ENCODE measurements at places on chromosomes 4 and X.

DNA sequence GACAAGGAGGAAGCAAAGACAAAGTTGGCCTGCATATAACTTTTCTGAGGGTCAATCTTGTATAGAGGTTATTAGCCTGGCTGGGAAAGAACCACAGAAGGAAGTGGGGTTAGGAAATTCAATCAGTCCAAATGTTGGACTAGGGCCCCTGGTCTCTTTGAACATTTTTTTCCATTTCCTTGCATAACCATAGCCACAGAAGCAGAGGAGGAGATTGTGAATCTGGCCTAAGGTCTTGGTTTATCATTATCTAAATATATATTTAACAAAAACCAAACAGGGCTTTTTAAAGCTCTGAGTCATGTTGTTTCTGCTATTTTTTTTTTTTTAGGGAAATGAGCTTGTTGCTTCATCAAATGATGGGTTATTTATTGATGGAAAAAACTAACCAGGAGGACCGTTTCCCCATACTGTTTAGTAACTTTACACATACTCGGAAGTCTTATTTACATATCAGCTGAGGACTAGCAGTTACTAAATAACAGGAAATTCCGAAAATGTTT, 97.7 kb upstream of the ACSL4 start:
- DNase-seq = no peak

- DNase-seq = no peak
These were observed 131.2 kb downstream of the SCFD2 start for GRCh38 chr4:53234669-53235068.

GRCh38 chr4:176013476-176014247, 52.0 kb upstream of the WDR17 start:
- no peak for DNase-seq

DNA sequence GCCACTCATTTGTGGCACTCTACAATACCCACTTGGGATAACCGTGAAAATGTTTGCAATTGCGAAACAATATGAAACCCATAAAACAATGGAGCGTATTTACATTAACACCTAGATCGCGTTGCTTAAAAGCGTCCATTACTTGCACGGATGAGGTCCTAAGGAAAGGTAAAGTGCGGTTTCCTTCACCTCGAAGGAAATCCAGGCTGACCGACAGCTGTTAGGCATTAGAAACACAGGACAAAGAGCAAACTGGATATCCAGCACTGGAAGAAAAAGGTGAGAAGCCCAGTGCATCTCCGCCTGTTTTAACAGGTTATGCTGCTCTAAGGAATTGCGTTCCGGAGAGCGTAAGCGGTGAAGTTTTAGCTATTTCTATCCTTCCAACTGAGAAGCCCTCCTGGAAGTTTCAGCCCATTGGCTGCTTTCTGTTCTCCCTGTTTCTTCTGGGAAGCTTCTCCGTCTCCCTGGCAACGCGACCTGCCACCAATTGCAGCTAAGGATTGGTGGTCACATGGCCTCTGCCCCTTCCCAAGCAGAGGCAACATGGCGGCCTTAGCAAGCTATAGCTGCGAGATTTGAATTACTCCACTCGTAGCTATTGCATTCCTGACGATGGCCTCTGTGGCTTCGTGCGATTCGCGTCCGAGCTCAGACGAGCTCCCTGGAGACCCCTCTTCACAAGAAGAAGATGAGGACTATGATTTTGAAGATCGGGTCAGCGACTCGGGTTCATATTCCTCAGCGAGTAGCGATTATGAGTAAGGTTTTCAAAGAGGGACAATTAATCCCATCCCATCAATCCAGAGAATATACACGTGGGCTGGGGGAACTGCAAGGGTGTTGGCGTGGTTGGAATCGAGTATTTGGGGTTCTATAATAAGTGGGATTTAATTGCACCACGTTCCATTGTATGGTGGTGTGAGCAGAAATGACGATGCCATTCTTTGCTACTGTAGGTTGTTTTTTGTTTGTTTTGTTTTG, at the start of gene INTU:
Gene INTU (plus strand): TSS at position 538 of the 984 bp plus-strand sequence. CDS start 78 bp downstream, at position 616.
- peak; percentile 70 for DNase-seq

- no peak for DNase-seq
These were observed 330.5 kb downstream of the HNRNPD start for GRCh38 chr4:82043081-82043808.

GRCh38 chrX:20352504-20352903, 85.8 kb upstream of the RPS6KA3 start:
- no peak for DNase-seq

- no peak for DNase-seq
These were observed 149.5 kb downstream of the FAM13A start for GRCh38 chr4:88907478-88907877.

DNA sequence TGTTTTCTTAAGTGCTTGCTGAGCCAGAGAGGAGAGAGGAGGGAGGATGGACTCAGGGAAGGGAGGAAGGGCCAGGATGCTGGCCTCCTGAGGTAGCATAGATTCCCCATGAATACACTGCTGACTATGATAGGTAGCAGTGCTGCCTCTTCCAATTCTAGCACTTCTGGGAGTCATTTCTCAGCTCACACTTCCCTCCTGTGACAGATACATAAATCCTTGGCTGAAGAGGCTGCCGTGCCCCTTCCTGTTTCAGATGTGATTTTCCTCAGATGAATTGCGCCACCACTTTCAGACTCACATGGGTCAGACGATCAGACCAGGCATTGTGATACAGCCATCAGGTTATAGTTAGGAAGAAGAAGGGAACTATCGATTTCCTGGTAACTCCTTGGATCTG, 22.4 kb downstream of the TSC22D3 start:
- DNase-seq = no peak

DNA sequence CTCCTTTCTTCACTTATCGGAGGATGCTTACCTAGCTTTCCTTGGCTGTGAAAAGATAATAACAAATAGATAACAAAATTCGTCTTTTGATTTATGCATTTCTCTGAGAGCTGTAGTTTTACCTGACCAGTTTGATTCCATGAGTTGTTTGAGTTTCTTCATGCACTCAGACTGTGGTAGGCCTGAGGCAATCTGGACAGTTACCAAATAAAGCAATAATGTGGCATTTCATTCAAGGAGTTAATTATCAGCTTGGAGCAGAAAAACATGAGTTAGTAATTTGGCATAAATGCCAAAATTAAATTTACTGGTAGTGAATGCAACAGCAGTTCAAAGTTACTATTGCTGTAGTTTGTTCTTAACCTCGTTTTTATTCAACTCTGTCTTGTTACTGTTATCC, 53.5 kb downstream of the FABP2 start:
- no peak for DNase-seq

DNA sequence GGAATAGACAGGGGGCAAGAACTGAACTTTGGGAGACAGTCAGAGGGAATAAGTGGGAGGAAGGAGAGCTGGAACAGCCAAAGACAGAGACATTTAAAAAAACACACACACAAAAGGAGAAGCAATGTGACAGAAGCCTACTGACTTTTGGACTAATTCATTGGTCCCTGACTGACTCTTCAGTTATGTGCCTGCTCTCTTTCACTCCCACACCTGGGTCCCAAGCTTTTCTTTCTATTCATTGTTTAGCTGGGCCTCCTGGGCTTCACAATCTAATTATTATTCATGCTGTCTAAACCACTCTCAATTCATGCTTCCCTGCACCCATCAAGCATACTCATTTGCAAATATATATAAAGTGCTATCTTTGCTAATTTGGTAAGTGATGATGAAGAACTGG, 139.2 kb upstream of the IRS4 start:
- DNase-seq = no peak

- DNase-seq = no peak
These were observed 68.6 kb downstream of the CHST7 start for GRCh38 chrX:46642145-46642544.

GRCh38 chrX:52977953-52978352, 19.6 kb upstream of the FAM156A start:
- no peak for DNase-seq

DNA sequence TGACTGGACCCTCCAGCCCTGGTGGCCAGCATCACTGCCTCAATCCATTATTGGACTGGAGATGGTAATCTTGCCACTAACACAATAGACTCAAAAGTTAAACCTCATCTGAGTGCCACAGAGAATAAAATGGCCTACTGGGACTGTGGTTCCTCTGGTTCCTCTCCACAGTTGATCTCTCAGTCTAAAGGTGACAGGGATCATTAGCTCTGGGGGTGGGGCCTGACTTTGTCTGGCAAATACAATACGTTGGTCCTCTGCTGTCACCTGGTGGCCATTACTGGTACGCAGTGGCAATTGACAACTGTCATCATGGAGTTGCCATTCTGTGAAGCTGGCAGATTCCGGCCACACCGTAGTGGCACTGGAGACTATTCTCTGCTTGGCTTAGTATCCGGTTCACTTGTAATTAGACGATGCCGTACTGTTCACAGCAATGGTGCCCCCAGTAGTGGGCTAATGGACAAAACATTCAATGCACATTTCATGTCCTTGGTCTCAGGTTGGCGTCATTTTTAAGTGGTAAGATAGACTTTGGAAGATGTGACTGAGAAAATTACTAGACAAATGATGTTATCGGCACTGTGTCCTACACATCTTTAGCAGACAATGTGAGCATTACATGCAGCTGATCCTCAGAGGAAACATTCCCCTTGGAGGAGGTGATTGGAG, 6.7 kb downstream of the FGFBP2 start:
- peak; percentile 70 for DNase-seq

GRCh38 chrX:126551306-126551705, 1.3 kb downstream of the DCAF12L1 start:
- DNase-seq = no peak

DNA sequence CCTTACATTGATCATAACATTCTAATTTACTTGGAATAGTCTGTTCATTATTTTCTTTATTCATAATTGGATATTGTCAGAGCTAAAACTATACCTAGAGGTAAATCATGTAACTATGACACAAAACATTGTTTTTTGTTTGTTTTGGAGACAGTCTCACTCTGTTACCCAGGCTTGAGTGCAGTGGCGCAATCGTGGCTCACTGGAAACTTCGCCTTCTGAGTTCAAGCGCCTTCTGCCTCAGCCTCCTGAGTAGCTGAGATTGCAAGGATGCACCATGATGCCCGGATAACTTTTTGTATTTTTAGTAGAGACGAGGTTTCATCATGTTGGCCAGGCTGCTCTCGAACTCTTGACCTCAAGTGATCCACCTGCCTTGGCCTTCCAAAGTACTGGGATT, 265.2 kb downstream of the FBXO8 start:
- DNase-seq = no peak

DNA sequence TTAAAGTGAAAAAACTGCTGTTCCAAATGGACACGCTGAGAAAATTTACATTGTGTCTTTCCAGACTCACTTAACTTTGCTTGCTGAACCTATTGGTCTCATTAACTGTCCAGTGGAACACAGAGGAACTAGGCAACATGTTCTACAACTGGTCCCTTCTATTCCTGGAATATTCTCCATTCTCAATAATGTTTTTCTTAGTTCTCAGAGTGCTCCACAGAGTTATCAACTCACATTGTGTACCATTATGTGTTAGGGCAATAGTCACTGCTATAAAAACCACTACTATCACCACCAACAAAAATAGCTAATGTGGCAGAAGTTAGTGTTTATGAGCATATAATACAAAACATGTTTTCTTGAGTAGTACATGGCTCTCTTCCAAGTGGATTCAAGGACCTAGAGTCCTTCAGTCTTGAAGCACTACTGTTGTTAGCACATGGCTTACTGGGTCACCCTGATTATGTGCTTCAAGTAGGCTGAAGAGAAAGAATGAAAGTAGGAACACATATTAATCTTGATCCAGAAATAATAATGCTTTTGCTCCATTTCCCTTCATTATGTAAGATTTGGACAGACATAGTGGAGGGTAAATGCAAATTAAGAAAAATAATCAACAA, 865.3 kb upstream of the HS3ST1 start:
- DNase-seq = no peak

DNA sequence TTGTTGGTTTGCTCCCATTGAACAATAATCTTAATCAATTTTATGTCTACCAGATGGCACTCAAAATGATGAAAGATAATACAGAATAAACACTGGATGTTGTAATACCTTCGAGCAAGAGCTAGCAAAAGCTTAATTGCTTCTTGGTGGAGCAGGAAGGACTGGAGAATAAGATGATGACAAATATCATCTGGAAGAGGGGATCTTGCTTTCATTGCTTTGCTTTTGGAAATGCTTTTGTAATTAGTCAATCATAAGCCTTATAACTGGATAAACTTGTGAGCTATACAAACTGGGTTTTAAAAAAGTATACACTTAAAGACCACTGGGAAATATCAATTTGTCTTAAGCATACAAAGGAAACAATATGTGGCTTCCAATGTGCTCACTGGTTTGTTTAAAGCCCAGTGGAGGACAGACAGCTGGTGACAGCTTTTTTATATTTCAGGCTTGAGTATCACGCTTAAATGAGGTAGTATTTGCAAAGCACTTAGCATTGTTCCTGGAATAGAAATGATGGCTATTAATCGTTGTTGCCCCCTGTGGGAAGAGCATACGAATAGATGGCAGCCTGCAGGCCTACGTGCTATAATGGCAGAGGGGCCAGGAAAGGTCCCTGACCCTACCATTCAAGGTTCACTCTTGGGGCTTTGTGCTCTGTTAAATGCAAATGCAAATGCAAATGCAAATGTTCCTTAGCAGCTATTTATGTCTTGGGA, 61.2 kb downstream of the TMEM150C start:
- peak; percentile 34 for DNase-seq

GRCh38 chrX:134603806-134604700, 54.2 kb downstream of the PLAC1 start:
- no peak for DNase-seq

DNA sequence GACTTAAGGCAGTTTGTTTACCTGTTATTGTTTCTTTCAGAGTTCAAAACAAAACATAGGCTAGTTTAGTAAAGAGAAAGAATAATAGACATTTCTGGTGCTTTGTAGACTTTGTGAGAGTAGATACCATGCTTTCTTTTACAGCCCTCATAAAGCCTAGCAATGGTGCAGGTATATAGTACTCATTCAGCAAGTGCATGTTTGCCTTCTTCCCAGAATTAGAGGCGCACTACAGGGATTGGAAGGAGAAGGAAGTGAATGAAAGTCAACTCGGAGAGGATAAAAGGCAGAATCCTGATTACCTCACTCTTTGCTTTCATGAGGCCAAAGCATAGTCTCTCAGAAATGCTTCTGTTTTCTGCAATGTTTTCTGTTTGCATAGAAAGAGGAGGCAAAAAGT, 43.1 kb upstream of the FHDC1 start:
- DNase-seq = no peak

DNA sequence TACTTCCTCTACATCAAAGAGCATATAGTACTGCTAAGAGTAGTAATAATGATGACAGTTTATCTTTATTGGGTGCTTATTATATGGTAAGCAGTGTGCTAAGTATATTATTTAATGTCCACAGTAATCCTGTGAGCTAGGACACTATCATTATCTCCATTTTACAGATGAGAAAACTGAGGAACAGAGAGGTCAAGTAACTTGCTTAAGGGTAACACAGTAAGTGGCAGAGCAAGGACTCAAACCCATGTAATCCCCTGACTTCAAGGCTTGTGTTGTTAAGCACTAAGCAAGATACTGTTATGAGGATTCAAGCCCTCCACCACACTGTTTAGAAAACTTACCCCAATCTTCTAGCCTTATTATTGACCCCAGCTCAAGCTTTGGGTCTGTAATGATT, 202.4 kb downstream of the ENOX2 start:
- no peak for DNase-seq

DNA sequence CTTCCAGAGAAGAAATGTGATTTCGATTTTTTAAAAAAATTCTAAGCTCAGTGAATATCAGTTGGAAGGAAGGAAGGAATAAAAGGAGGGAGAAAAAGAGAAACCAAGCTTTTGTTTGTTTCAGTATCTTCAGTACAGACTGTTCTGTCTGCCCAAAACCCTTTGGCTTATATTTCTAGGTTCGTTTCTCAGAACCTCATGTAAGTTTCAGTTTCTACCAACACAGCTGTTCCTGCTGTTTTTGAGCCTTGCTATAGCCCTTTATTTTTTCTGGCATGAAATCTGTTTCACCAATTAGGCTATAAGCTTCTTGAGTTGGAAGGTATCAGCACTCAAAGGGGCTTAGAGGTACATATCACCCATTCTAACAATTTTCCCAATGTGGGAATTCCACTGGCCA, 157.9 kb downstream of the GBA3 start:
- DNase-seq = no peak

Data from NCI-H187 treated with DMSO at 0.1 percent for 48 hours (cell line).